ENCODE measurements at places on chromosomes 3 and 15. TPM values are rescaled to one million over a fixed set of nuclear protein-coding genes. Genes with fewer than 3 reads are reported as not detected.

DNA sequence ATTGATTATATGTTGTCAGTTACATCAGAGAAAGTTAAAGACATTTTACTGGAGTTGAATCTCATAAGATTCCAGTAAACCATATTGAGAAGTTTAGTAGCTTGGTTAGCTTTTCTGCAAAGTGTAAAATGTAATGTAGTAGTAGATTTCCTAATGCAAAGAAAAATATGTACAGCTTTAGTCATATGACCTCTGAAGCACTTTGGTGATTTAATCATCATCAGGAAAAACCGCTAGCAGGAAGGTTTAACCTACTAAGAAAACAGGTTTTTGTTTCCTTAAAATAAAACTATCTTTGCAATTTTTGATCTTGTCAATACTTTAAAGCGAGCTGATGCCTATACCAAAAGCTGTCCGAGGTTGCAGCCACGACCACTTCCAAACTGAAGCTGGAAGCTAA is 364.6 kb upstream of the ZNF385D start:
- no peak overlapping the region for H3K27ac ChIP-seq
- no peaks in the 10 kb centered on the region for H3K4me1 ChIP-seq
- H3K27me3 ChIP-seq, result no peaks in the 10 kb centered on the region
- DNase-seq, result no peak

The CD86 gene
- total RNA-seq, result 1.8 TPM

DNA sequence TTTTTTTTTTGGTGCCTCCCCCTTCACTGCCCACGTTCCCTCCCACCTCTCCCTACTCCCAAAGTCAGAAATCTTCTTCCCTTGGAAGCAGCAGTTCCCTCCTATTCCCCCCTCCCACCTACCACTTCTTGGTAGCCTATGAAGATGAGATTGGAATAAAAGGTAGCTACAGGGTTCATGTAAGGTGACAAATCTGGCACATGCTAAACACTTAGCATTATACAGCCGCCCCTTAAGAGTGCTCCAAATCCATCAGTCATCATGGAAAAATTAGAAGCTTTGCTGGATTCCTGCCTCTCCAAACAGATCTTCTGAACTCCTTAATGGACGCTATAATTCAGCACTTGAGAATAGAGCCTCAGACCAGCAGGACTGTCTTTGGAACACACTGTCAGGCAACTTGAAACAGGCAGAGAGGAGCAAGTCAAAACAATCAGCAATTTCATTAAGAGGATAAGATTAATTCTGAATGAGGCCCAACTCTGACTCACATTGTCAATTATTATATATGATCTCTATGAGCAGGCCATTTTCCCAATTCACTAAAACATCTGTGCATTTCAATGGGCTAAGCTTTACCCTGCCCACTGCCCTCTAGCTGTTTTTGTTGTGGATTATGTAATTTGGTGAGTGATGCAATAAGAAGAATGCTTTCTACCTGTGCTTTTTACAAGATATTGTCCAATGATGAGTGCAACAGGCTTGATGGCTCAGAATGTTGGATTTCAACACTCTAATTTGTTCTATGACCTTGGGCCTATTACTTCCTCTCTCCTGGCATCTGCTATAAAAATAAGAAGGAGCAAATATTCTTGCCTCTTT is 34.6 kb upstream of the SPRED1 start:
- DNase-seq, result no peak
- H3K4me1 ChIP-seq, result peaks cover 16% of the 10 kb centered on the region
- H3K27me3 ChIP-seq, result no peaks in the 10 kb centered on the region

- no peak overlapping the region for H3K4me3 ChIP-seq
- no peaks in the 10 kb centered on the region for H3K36me3 ChIP-seq
- H3K4me1 ChIP-seq, result no peaks in the 10 kb centered on the region
- peaks cover 4% of the 10 kb centered on the region for H3K27me3 ChIP-seq
- H3K27ac ChIP-seq, result no peak overlapping the region
Observed at GRCh38 chr15:79601405-79602086, 169.4 kb downstream of the MINAR1 start.

The FBXL22 gene
- 81.6 TPM for total RNA-seq

DNA sequence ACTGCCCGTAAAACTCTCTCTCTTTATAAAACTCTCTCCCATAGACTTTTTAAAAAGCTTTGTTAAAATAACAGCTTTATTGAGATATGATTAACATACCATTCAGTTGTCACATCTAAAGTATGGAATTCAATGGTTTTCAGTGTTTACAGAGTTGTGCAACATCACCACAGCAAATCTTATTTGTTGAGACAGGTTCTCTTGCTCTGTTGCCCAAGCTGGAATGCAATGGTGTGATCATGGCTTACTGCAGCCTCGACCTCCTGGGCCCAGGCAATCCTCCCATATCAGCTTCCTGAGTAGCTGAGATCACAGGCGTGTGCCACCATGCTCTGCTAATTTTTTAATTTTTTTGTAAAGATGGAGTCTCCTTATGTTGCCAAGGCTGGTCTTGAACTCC is 35.9 kb upstream of the TRAK1 start:
- H3K4me3 ChIP-seq, result no peak overlapping the region
- DNase-seq, result no peak
- H3K4me1 ChIP-seq, result peaks cover 68% of the 10 kb centered on the region
- no peaks in the 10 kb centered on the region for H3K27me3 ChIP-seq
- H3K27ac ChIP-seq, result peak overlapping the region; percentile 81

GRCh38 chr3:42182555-42182954 is 83.4 kb downstream of the CCK start:
- H3K4me3 ChIP-seq, result no peak overlapping the region
- no peaks in the 10 kb centered on the region for H3K27me3 ChIP-seq
- peaks cover 16% of the 10 kb centered on the region for H3K36me3 ChIP-seq
- no peak for DNase-seq
- no peak overlapping the region for H3K27ac ChIP-seq

DNA sequence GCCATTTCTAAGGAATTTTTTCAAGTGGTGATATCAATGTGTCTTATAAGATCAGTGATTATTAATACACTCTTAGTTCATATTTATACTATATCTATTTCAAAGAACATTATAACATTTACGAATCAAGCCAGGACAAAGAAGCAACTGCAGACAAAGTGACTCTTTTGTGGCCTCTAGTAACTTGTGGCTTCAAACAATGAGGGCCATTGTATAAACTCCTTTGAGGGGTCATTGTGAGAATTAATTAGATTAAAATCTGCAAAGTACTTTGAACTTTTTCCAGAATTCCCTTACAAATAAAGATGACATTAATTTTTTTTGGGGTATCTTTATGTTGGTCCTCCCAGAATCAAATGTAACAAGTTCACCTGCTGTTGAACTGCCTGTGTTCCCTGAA is 12.3 kb upstream of the SLC30A4 start:
- H3K4me1 ChIP-seq, result no peaks in the 10 kb centered on the region
- DNase-seq, result no peak
- no peak overlapping the region for H3K4me3 ChIP-seq
- H3K27me3 ChIP-seq, result no peaks in the 10 kb centered on the region
- H3K36me3 ChIP-seq, result no peaks in the 10 kb centered on the region

The CHL1 gene
- total RNA-seq, result 33.0 TPM

- H3K4me1 ChIP-seq, result no peaks in the 10 kb centered on the region
- H3K36me3 ChIP-seq, result no peaks in the 10 kb centered on the region
- no peak for DNase-seq
- H3K27ac ChIP-seq, result no peak overlapping the region
- no peak overlapping the region for H3K4me3 ChIP-seq
Observed at GRCh38 chr15:67504056-67504455, 16.9 kb upstream of the C15orf61 start.

The LIPH gene
- 0.06 TPM for total RNA-seq

DNA sequence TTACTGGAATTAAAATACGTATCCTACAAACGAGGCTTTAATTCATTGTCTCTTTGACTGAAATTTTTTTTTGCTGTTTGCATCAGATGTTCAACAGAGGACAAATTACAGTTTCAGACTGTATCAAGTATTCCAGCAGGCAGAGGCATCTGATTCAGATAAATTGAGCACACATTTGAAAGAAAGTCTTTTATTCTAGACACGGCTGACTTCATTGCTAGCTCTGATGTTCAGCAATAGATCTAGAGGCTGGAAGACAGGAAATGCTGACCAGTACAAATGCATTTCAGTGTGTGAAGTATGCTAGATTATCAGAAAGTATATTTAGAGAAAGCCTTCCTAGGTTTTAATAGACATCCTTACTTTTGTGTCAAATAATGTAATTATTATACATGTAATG is 472.2 kb downstream of the NLGN1 start:
- no peaks in the 10 kb centered on the region for H3K36me3 ChIP-seq
- no peaks in the 10 kb centered on the region for H3K27me3 ChIP-seq
- no peak overlapping the region for H3K4me3 ChIP-seq
- no peaks in the 10 kb centered on the region for H3K4me1 ChIP-seq

- no peaks in the 10 kb centered on the region for H3K36me3 ChIP-seq
- no peaks in the 10 kb centered on the region for H3K4me1 ChIP-seq
- no peak overlapping the region for H3K27ac ChIP-seq
- no peaks in the 10 kb centered on the region for H3K27me3 ChIP-seq
- no peak overlapping the region for H3K4me3 ChIP-seq
- no peak for DNase-seq
Observed at GRCh38 chr15:78739996-78740903, 71.0 kb downstream of the ADAMTS7 start.

The DUOXA2 gene
- total RNA-seq, result not detected

The EFCC1 gene
- 5.8 TPM for total RNA-seq

The IL5RA gene
- total RNA-seq, result 0.34 TPM

GRCh38 chr3:4491855-4492207 is 1.3 kb upstream of the ITPR1 start:
- peak overlapping the region; percentile 95 for H3K4me3 ChIP-seq
- no peaks in the 10 kb centered on the region for H3K27me3 ChIP-seq
- peak overlapping the region; percentile 92 for H3K27ac ChIP-seq
- H3K4me1 ChIP-seq, result peaks cover 34% of the 10 kb centered on the region

- no peaks in the 10 kb centered on the region for H3K4me1 ChIP-seq
- H3K27ac ChIP-seq, result no peak overlapping the region
- DNase-seq, result no peak
- H3K4me3 ChIP-seq, result no peak overlapping the region
- no peaks in the 10 kb centered on the region for H3K27me3 ChIP-seq
Observed at GRCh38 chr3:166275024-166275390, 437.8 kb upstream of the BCHE start.

The PLCB2 gene
- total RNA-seq, result 13.3 TPM

DNA sequence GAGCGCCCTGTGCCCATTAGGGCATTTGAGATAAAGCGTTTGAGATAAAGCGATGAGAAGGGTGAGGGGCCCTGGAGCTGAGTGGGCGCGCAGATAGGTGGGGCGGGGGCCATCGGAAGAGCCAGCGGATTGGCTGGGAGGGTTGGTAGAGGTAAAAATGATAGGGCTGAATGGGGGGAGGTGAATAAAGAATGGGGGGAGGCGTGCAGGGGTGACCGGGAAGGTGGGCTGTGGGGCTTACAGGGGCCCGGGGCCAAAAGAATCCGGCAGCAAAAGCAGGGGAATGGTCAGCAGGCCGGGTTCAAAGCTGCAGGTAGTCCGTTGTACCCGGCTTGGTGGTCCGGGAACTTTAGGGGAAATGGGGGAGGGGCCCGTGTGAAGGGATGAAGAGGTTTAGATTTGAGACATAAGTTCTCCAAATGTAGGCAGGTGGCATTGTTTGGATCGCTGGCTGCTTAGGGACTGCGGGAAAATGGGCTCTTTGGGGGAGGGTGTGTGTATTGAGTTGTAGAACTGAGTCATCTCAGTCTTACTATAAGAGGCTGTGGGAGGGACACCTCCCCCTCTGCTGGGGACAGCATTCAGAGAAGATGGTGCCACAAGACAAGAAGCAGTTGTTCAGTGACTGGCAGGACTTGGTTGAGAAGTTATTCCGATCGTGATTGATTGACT is 610 bp downstream of the ARID3B start:
- H3K4me3 ChIP-seq, result peak overlapping the region; percentile 98
- peaks cover 38% of the 10 kb centered on the region for H3K4me1 ChIP-seq
- H3K36me3 ChIP-seq, result no peaks in the 10 kb centered on the region
- H3K27ac ChIP-seq, result peak overlapping the region; percentile 83
- H3K27me3 ChIP-seq, result no peaks in the 10 kb centered on the region

The OTOL1 gene
- total RNA-seq, result not detected

Measured in esophagus muscularis mucosa (tissue), 4 donors.